ENCODE measurements at places on chromosomes 7 and 10.

GRCh38 chr7:18290223-18290622, 205.3 kb upstream of the HDAC9 start:
- no peak for DNase-seq

- no peak for DNase-seq
Observed at GRCh38 chr10:100208276-100208675, 21.1 kb downstream of the CHUK start.

- DNase-seq, result no peak
Observed at GRCh38 chr7:47697543-47697942, 115.6 kb upstream of the TNS3 start.

DNA sequence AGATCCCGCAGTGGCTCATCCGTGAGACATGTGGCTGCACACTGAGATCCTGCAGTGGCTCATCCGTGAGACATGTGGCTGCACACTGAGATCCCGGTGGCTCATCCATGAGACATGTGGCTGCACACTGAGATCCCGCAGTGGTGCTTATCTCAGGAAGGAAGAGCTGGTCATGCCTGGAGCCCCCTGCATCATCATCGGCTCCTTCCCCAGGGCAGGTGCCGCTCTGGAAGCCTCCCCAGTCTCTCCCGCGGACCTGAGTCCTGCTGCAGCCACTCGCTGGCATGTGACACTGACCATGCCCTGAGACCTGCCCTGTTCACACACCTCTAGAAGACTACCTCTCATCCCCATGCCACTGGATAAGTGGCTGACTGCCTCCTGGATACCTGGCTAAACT, 181.3 kb downstream of the PTPRN2 start:
- DNase-seq, result no peak

GRCh38 chr10:7618461-7618860, 48.3 kb downstream of the ITIH5 start:
- DNase-seq, result no peak

DNA sequence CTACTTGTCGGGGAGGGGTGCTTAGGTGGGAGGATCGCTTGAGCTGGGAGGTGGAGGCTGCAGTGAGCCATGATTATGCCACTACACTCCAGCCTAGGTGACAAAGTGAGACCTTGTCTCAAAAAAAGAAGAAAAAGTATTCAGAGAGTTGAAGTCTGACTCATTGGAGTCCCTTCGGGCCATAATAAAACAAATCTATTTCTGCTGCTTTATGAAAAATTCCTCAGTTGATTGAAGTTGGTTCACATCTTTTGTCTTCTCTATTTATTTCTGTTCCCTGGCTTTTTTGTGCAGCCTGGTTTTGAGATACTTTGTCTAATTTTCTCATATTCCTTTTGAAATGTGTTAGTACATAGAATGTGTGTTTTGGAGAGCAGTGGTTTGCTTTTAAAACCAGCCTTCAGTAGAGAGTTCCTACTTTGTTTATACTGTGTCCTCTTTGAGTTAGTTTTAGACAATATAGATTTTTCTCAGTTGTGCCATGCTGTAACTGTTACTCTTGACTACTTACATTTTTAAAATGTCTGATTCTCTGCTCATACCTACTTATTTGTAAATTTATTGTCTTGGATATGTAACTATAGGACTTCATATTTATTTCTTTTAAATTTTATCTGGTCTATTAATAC, 36.7 kb downstream of the LUC7L2 start:
- DNase-seq, result no peak

DNA sequence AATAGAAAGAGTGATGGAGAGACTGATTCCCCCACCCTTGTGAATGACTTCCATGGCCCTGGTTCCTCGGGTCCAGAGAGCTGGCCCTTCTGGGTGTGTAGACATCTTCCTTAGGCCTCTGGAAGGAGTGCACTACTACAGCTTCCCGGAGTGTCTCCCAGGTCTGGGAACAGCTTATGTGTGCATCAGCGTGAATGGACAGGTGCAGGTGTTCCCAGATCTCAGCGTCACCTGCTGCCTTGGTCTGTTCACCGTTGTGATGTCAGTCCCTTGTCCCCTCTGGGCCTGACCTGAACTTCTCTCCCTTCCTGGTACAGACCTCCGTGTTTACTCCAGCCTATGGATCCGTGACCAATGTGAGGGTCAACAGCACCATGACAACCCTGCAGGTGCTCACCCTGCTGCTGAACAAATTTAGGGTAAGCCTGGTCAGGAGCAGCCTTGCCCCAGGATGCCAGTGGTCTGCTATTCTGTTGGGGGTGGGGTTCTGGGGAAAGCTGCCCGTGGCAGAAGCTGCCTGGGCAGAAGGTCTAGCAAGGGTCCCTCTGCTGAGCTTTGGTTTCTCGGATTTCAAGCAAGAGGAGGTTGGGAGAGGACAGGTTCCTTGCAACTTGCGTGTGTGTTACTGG, 10.5 kb upstream of the DEPP1 start:
- no peak for DNase-seq

DNA sequence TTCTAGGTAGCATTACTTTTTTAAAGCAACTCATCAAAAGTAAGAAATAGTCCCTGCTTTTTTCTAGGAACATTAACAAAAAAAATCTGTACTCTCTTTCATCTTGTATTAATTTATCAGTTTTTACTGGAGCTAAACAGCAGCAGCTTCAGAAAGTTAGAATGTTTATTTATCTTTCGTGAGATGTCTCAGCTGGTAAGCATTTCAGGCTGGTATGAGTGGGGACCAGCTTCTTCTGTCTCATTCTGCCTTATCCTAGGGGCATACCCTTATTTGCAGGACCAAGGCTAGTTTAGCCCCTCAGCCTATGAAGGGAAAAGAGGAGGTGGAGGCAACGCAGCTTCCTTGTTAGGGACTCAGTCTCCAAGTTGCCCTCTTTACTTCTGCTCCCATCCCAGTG, 35.1 kb downstream of the LANCL2 start:
- no peak for DNase-seq

DNA sequence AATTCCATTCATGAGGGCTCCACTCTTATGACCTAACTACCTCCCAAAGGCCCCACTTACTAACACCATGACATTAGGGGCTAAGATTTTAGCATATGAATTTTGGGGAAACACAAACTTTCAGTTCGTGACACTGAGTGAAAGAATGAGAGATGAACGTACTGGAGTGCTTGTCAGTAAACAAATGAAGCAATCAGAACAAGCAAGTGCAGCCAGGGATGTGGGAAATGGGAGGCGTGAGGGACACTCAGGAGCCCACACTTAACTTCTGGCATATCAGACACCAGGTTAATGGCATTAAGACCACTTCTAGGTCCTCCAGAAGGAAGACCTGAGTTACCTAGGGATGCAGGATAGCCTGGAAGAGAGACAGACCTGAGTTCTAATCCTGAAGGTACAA, 2.3 kb upstream of the MDFIC start:
- no peak for DNase-seq

DNA sequence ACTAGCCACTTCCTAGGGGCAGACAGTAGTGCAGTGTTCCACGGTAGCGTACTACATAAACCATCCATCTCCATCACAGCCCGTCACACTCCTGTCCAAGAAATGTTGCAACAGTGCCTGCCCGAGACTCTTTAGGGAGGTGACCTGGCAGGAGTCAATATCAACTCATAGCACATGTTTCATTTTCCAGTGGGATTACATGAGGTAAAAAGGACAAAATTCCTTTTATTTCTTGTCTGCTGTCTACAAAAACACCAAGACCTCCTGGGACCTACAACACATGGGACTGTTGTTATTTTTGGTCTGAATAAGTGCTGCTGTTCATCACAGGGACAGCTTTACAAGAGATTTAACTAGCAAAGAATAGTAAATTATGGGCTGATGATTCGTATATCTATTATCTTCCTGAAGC, 99.9 kb downstream of the MPP7 start:
- no peak for DNase-seq

DNA sequence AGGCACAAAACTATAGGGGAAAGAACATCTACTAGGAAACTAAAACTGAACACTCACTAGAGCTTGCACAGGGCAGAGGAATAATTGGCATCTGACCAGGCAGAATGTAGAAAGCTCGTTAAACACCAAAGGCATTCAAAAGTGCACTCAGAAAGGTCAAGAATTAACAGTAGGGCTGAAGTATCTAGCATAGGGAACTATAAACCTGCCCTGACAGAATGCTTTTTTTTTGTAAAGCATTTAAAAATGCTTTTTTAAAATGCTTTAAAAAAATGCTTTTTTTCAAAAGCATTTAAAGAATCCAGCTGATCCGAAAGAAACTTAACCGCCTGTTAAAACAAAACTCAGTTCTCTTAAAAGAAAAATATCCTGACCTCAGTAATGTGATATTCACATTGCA, 74.6 kb upstream of the EGFR start:
- DNase-seq, result no peak

DNA sequence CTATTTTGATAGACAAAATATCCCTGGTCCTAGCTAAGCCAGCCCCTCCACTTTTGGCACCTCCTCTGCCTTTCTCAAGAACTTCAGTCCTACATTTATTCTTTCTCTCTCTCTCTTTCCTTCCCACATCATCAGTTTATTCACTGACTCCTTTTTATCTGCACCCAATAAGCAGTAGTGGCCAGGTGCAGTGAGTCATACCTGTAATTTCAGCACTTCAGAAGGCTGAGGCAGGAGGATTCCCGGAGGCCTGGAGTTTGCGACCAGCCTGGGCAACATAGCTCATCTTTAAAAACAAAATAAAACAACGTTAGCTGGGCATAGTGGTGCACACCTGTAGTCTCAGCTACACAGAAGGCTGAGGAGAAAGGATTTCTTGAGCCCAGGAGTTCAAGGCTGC, 19.4 kb upstream of the NRP1 start:
- DNase-seq, result no peak

DNA sequence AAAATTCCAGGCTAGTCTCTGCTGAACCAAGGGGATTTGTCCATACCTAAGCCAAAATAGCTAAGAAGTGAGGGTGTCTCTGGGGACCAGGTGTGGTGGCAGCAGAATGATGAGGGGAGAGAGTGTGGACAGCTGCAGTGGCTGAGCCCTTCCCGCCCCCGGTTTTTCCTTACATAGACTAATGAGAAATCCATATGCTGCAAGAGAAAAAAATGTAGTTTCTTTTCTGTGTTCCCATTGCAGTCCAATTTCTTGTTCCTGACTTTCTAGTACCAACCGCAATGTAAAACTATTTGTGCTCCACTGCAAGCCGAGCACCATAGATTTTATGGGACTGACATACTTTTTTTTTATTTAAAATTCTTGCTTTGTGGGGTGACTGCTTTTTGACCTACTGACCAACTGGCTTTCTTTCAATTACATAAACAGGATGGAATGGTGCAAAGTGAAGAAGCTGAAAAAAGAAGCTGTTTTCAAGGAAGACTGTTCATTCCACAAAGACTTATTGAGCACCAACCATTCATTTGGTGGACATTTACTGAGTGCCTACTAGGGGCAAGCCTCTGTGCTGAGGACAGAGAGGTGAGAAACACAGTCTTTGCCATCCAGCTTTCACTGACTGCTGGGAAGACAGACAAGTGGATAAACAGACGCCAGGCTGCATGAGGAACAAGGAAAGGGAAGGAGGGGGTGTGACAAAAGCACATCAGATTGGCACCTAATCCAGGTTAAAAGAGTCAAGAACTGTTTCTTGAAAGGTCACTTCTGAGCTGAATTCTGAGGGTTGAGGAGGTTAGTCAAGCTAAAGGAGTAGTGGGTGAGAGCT, 9.8 kb downstream of the CEP41 start:
- no peak for DNase-seq

DNA sequence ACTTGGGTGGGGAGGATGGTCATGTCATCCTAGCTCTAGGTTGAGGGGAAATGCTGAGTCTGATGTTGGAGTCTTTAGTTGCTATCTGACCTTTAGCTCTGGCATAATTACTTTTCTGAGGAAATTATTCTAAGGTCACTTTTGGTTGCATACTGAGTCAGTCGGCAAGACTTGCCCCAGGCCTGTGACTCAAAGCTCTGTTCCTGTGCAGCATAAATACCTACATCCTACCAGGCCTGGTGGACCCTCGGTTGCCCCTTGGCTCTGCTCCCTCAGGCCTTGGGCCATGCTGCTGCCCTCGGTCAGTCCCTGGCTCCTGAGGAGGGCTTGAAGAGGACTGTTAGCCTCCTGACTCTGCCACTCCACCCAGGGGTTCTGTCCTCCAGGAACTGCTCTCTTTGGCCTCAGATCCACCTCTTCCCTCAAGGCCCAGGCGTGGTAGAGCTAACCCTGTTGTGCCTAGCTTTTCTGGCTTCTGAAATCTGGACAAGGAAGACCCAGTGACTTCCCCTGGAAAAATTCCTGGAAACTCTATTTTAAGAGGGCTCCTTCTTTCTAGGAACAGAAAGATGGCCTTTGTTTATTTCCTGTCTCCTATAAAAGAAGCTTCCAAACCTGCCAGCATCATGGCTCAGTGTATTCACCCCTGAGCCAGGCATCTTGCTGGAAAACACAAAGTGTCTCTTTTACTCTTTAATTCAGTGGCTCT, 71.2 kb downstream of the TMEM178B start:
- no peak for DNase-seq

GRCh38 chr7:142301923-142302550, 44.2 kb upstream of the PRSS58 start:
- DNase-seq, result no peak

GRCh38 chr10:93462881-93463280, 19.3 kb downstream of the MYOF start:
- DNase-seq, result no peak

- DNase-seq, result no peak
Observed at GRCh38 chr7:11237742-11238141, 264.1 kb downstream of the PHF14 start.

DNA sequence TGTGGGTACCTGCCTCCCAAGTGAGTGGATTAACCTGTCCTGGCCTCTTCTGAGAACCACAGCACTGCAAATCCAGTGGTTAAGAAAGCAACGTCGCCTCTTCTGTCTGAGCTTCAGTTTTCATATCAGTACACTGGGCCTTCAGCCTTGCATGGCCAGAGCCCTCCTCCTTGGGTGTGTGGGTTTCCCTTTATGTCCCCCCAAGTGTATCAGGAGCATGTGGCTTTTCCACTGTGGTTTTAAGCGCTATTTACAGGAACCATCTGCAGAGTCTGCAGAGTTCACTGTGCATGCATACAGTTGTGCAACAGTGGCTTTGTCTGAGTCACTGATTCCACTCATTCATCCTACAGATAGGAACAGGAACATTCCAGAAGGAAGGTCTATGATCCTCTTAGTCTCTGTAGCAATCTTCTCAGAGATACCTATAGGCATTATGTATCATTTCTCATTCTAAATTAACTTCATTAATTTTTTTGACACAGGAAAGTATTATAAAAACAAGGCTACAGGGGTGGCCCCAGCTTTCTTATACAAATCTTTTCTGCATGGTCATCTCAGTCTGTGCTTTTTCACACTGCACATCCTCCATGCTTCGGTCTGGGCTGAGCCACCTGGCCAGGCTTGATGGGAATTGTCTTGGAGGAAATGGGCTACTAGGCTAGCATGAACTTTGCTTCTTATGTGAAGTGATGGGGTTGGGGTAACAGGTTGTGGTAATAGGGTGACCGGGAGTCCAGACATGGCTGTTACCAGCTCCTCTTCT, 17.1 kb downstream of the MBL2 start:
- no peak for DNase-seq

DNA sequence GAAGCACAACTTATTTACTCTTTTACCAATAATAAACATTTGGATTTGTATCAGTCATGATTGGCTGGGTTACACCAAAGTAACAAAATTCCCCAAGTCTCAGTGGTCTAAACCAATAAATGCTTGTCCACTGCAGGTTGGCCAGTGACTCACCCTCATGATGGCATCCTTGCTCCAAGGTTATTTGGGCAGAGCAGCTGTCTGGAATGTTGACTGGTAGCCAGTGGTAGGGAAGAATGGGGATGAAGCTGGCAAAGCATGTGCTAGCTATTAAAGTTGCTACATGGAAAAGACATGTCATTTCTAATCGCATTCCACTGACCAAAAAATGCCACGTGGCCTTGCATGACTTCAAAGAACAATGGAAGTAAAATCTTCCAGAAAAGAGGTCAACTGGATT, 1168.7 kb upstream of the CELF2 start:
- no peak for DNase-seq

Data from NCI-H774 (cell line).